ENCODE measurements at places on chromosomes 3 and 15.
A peak's percentile ranks its signal among the peaks of the same experiment; 100 is the strongest.

GRCh38 chr3:155243512-155243921, 50.0 kb downstream of the STRIT1 start:
- DNase-seq: no peak

DNA sequence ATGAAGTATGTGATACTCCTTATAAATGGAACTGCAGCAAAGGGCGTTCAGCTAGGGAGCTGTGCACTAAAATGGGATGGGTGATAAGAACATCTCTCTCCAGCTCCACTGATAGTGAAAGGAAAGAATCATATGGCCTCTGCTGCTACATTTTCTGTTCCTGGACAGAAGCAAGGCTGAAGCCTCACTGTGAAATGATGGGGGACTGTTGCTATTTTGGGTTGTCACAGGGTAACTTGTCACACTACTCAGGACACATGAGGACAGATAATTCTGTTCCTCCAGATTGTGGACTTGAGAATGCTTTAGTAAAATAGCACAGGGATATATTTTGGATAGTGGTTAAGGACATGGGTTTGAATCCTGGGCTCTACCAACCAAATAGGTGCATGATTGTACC, 423.6 kb downstream of the FHIT start:
- DNase-seq: no peak

DNA sequence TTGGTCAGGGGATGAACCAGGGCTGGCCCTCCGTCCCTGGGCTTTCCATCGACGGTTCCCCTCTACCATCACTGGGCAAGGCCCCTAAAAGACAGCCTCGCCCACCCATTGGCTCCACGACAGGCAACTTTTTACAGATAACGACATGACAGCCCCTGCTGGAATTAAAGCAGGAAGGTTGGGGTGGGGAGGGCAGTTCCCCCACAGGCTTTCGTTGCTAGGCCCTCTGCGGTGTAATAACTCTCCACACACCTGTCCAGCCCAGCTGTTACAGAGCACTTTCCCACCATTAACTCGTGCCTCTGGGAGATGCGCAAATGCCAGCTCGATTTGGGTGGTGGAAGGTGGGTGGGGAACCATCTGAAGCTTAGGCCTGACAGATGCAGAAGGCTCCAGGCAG, 264.2 kb upstream of the TLE3 start:
- DNase-seq: no peak

- DNase-seq: peak; percentile 66
These were observed 48.8 kb downstream of the STARD5 start for GRCh38 chr15:81274931-81275707.

- DNase-seq: no peak
These were observed 22.1 kb downstream of the SLC25A26 start for GRCh38 chr3:66242788-66243464.

GRCh38 chr3:155852341-155852740, 1.9 kb downstream of the SLC33A1 start:
- no peak for DNase-seq

GRCh38 chr3:23372285-23372684, 169.2 kb downstream of the UBE2E2 start:
- no peak for DNase-seq

DNA sequence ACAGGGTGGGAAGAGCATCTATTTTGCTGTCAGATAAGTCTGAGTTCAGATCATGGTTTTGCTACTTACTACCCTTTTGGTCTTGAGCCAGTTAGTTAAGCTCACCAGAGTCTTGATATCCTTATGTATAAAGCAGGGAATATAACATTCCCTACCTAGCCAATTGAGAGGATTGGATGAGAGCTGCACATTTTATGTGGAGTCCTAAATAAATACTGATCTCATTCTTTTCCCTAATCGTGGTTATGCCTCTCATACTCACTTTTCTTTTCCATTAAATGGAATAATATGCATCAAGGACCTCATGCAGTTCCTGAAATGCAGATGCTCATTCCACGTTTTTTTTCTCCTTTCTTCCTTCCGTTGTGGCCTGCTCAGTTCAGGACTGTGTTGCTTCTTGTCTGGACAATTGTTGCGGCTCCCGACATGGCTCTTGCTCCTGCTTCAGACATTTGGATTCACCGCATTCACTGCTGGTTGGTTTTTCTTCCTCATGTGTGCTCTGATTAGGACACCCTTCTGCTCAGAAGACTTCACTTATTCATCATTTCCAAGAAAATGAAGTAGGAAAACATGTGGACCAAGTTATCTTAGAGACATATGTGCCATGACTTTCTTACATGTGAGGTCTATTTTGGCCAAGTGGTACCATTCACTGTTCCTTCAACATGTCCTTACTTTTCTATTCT, 90.2 kb downstream of the NFKBIZ start:
- no peak for DNase-seq

DNA sequence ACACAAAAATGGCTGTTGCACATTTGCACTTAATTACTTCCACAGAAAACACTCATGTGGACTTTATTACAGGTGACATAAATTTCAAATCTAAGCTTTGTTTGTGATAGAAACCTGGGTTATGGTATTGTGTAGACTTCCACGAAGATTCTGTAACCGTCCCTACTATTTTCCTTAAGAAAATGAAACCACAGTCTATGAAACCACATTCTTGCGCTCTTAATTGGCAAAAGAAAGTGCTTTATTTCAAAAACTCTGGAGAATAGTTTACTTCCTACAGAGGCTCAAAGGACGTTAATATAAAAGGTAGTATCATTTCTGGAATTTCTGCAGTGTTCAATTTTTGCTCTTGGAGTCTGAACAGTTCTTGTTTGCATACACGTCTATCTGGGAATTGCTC, 123.4 kb downstream of the TIGIT start:
- no peak for DNase-seq

GRCh38 chr15:97072545-97072944, 742.0 kb downstream of the NR2F2 start:
- no peak for DNase-seq

- no peak for DNase-seq
These were observed 378.3 kb downstream of the CNTN4 start for GRCh38 chr3:2476996-2477395.

GRCh38 chr3:101781166-101781565, 2.2 kb downstream of the NXPE3 start:
- DNase-seq: no peak

DNA sequence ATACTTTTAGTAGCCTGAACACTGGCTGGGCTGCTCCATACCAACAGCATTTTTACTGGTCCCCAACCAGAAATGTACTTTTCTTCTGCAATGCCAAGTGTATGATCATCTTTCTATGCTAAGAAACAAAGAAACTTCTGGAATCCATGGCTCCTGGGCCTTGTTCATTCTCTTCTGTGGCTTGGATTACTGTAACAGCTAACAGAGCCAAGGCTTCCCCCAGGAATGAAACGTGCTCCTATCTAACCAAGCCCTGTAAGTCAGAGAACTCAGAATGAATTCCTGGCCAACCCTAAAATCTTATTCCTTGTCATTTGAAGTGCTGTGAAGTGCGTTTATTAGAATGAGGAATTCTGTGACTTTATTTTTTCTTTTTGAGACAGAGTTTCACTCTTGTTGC, 102.9 kb upstream of the RAD18 start:
- no peak for DNase-seq

- peak; percentile 53 for DNase-seq
These were observed 95.7 kb downstream of the CPN2 start for GRCh38 chr3:194255252-194256039.

GRCh38 chr3:46162975-46163555, 45.0 kb downstream of the CCR1 start:
- DNase-seq: no peak

DNA sequence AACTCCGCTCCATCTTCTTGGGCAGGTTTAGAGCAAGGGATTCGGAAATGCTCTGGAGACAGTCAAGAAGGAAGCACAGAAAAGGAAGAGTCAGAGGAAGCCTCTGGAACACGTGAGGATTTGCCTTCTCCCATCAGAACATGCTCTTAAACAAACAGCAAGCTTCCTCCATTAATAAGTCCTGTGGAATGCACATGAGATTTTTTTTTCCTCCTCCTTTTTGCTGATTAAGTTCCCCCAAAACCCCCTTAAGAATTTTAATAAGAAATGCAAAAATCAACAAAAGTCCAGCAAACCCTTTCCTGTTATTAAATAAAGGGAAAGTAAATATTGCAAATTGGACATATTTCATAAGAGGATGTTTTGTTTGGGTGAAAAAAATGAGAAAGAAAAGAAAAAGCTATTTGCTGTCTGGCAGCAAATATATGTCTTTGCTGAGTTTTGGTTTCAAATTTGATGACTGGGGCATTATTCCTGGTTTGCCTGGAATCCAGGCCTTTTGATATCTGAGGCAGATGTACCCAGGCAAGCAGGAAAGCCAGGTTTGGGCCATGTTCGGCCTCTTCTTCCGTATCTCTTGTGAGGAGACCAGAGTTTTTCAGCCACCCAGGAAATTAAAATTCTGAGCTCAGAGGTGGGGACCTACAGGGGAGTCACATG, 7.9 kb upstream of the TSEN2 start:
- no peak for DNase-seq

DNA sequence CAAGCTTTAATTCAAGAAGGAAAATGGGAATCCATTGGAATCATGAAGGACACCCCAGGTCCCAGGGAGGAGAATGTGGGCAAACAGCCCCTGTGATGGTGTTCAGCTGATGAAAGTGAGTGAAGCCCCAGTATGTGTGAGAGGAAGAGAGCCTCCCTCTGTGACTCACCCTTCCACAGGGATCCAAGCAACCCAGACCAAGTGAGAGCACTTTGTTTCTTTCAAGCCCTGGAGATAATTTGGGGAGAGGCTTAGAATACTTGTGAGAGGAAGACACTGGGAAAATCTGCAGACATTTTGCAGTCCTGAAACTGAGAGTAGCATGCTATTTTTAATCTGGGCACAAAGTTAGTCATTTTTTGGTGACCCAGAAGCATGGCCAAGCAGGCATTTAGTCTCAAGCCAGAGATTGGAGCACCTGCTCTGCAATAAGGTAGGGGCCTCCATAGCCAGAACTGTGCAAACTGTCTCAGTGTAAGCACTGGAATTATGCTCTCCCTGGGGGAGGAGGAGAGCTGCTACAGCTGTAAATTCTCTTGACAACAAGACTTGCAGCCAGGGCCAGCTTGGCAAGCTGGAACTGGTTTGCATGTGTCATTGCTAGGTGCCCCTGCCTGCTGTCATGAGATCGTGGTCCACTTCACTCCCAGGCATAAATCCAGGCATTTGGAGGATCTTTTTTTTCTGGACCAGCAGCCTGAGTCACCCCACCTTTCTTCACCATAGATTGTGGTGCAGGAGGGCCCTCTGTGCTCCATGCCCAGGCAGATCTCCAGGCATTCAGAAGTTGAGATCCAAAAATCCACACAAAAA, 537.8 kb upstream of the DPPA4 start:
- DNase-seq: no peak

DNA sequence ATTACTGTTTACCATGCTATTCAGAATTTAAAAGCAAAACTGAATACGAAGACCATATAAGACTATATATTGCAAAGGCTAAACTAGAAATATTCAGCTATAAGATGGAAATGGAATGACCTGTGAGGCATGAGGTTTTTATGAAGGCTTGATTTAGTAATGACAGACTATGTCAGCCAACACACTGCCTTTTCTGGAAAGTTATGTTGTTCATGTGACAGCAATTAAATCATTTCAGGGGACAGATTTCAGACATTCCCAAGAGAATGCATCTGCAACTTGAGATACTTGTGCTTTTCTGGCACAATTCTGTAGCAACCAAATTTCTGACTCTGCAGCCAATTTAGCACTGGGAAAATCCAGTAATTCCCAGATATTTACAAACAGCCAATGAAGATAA, 8.6 kb upstream of the GATM start:
- no peak for DNase-seq

DNA sequence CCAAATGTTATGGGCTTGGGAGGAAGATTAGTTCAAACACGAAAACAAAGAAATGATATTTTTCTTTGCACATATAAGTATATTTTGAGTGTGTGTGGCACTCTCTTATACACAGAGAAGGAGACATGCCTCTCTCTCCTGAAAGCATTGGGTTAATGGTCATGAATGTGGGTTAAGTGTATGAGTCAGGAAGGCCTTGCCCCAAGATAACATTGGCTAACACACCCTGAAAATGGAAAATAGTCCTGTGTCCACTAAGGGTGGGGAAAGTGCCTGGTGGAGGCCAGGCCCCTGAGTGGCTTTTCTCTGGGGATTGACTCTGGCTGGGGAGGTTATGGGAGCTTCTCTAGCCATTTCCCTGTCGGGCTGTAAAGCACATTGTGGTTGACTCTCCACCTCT, 332.7 kb upstream of the ONECUT1 start:
- no peak for DNase-seq

DNA sequence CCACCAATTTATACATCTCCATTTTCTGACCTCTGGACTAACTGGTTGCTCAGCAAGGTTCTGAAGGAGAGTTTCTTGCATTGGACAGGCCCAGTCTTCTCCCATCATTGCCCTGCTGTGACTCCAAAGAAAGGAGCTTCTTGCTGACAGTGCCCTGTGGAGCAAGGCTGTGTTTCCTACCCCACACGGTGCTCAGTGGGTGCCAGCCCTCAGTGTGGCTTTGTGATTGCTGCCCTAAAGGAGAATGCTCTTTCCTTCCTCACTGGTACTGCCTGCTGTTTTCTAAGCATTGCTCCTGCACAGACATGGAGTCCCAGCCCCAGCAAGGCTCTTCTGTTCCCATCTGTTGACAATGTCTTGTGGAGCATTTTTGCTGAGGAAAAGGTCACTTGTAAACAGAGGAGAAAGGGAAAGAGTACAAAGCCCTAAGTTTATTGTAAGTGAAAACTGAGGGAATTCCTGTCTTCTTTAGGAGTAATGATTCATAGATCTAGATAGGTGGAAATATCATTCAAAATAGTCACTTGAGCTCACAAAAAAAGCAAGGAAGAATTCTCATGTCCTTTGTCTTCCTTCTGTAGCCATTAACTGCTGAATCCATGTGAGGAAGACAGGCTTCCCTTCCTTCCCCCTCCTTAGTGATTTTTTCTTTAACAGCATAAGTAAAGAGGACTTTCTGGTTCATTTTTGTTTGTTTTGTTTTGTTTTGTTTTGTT, 62.9 kb downstream of the HMG20A start:
- DNase-seq: no peak

GRCh38 chr15:82624008-82624407, 23.2 kb downstream of the CPEB1 start:
- no peak for DNase-seq

DNA sequence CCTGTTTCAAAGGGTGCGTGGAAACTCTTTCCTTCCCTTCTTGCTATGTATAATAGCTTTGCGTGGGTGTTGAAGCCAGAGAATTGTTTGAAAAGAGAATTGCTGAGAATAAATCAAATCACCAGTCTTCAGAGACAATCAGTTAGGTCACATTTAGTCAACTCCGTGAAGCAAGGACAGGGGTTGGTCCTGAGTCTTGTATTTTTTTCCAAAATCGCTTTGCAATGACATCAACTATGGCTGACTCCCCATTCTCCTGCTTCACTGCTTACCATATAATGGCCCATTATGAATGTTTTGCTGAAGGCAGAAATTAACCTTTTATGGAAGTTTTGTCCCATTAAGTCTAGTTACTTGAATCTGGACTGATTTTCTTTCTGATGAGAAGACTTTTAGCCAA, 852.8 kb downstream of the AGBL1 start:
- no peak for DNase-seq

- DNase-seq: no peak
These were observed 244.6 kb upstream of the CCDC54 start for GRCh38 chr3:107132674-107133073.

Data from activated CD4-positive, alpha-beta T cell treated with anti-CD3 and anti-CD28 coated beads for 4 hours (primary cell).